ENCODE measurements at places on chromosomes 1 and 21.
A peak's percentile ranks its signal among the peaks of the same experiment; 100 is the strongest.

- H3K27ac ChIP-seq: no peak overlapping the region
- no peaks in the 10 kb centered on the region for H3K36me3 ChIP-seq
- H3K4me1 ChIP-seq: no peaks in the 10 kb centered on the region
- no peak overlapping the region for H3K4me3 ChIP-seq
Measured at GRCh38 chr1:11967028-11967547, 13.2 kb upstream of the MFN2 start.

DNA sequence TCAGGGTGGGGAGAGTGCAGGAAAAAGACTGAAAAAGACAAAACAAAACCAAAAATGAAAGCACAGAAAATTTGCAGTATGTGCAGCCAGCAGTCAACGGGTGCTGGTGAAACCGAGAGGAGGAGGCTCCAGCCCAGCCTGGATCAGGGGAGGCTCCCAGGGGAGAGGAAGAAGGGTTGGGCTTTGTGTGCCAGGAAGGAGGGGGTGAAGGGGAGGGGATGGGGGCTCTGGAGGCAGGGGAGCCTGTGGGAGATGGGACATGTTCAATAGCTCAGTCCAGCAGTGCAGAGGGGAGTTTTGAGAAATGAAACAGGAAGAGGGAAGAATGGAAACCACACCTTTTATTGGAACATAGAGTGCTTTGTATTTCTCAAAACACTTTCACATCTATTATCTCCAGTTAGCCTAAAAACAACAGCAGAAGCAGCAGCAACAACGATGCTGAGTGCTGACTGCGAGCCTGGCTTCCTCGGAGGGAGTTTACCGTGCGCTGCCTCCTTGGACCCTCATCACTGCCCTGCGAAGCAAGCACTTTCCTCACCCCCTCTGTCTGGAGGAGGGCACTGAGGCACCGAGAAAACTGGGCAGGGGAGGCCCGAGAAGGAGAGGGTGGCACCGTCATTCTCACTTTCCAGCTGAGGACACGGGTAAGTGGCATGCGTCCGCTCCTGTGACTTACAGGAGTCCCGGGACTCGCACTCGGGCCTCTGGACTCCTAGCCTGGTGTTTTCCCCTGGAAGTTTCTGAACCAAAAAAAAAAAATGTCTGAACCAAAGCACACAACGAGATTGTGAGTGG, 62.9 kb downstream of the MDM4 start:
- no peak overlapping the region for H3K4me3 ChIP-seq
- H3K27me3 ChIP-seq: no peaks in the 10 kb centered on the region
- H3K36me3 ChIP-seq: peaks cover 55% of the 10 kb centered on the region

DNA sequence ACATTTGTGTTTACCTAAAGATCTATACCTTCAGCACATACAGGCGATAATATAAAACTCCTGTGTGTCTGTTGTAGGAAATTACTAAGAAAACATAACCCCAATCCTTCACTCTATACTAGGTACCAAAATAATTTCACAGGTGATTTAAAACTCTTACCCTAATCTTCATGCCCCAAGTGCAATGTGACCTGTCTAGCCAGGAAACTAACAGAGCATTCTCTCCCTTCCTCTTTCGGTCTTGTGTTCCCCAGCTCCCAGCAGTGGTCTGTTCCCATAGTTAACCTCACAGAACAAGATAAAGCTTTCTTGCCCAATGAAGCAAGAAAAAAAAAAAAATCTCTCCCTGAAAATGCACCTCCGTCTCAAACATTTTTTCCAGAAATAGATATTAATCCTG, 493.5 kb downstream of the DPYD start:
- no peak overlapping the region for H3K27ac ChIP-seq
- no peak overlapping the region for H3K4me3 ChIP-seq
- no peaks in the 10 kb centered on the region for H3K4me1 ChIP-seq
- DNase-seq: no peak
- H3K36me3 ChIP-seq: no peaks in the 10 kb centered on the region

GRCh38 chr1:120178799-120179756, 2.8 kb upstream of the SEC22B start:
- H3K4me3 ChIP-seq: no peak overlapping the region
- no peak overlapping the region for H3K27ac ChIP-seq
- no peaks in the 10 kb centered on the region for H3K4me1 ChIP-seq
- DNase-seq: no peak
- peaks cover 2% of the 10 kb centered on the region for H3K27me3 ChIP-seq
- no peaks in the 10 kb centered on the region for H3K36me3 ChIP-seq

GRCh38 chr1:12553963-12554362, 64.0 kb downstream of the DHRS3 start:
- no peaks in the 10 kb centered on the region for H3K27me3 ChIP-seq
- no peak overlapping the region for H3K4me3 ChIP-seq
- H3K27ac ChIP-seq: no peak overlapping the region
- H3K36me3 ChIP-seq: no peaks in the 10 kb centered on the region
- DNase-seq: no peak

- H3K27ac ChIP-seq: peak overlapping the region; percentile 68
- H3K36me3 ChIP-seq: no peaks in the 10 kb centered on the region
- no peaks in the 10 kb centered on the region for H3K27me3 ChIP-seq
- peaks cover 20% of the 10 kb centered on the region for H3K4me1 ChIP-seq
- DNase-seq: no peak
Measured at GRCh38 chr1:153364766-153365666, 7.4 kb downstream of the S100A9 start.

- H3K4me1 ChIP-seq: peaks cover 5% of the 10 kb centered on the region
- no peak overlapping the region for H3K27ac ChIP-seq
- peaks cover 23% of the 10 kb centered on the region for H3K27me3 ChIP-seq
- no peaks in the 10 kb centered on the region for H3K36me3 ChIP-seq
- no peak for DNase-seq
Measured at GRCh38 chr1:8031176-8031785, 5.2 kb upstream of the ERRFI1 start.

DNA sequence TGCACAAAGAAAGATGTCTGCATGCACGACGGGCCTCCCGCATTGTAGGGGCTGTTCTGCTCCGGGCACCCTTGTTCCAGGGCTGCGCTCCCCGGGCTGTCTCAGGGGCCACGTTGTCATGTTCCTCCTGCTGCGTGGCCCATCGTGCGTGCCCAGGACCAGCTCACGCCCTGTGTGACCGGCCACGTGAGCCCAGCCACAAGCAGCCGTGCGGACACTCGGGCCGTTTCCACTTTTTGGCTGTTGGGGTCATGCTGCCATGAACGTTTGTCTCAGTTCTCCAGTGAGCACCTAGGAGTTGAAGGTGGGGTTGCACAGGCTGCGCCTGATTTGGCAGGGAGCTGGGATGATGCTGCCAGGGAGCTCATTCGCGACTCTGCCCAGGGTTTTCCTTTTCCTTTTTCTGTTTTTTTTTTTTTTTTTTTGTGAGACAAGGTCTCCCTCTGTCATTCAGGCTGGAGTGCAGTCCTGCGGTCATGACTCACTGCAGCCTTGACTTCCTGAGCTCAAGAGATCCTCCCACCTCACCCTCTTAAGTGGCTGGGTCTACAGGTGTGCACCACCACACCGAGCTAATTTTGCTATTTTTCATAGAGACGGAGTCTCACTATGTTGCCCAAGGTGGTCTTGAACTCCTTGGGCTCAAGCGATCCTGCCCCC, 17.4 kb downstream of the PDXK start:
- H3K4me3 ChIP-seq: no peak overlapping the region
- DNase-seq: no peak
- H3K36me3 ChIP-seq: no peaks in the 10 kb centered on the region
- no peak overlapping the region for H3K27ac ChIP-seq

GRCh38 chr1:2355373-2356261, 35.7 kb downstream of the MORN1 start:
- no peaks in the 10 kb centered on the region for H3K27me3 ChIP-seq
- H3K4me3 ChIP-seq: no peak overlapping the region
- no peak overlapping the region for H3K27ac ChIP-seq
- no peaks in the 10 kb centered on the region for H3K36me3 ChIP-seq

DNA sequence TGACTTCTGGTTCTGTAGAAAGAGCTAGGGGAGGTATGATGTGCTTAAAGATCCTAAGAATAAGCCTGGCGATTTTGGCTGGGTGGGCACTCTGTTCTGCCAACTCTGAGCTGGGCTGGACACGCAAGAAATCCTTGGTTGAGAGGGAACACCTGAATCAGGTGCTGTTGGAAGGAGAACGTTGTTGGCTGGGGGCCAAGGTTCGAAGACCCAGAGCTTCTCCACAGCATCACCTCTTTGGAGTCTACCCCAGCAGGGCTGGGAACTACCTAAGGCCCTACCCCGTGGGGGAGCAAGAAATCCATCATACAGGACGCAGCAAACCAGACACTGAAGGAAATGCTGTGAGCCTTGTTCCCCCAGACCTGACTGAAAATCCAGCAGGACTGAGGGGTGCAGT, 93.3 kb downstream of the PAPPA2 start:
- DNase-seq: no peak
- no peak overlapping the region for H3K4me3 ChIP-seq
- peaks cover 5% of the 10 kb centered on the region for H3K27me3 ChIP-seq
- H3K4me1 ChIP-seq: no peaks in the 10 kb centered on the region
- no peaks in the 10 kb centered on the region for H3K36me3 ChIP-seq
- H3K27ac ChIP-seq: no peak overlapping the region

GRCh38 chr1:178126261-178126660, 32.4 kb downstream of the RASAL2 start:
- H3K27ac ChIP-seq: no peak overlapping the region
- H3K27me3 ChIP-seq: no peaks in the 10 kb centered on the region
- H3K36me3 ChIP-seq: no peaks in the 10 kb centered on the region
- no peak for DNase-seq
- no peaks in the 10 kb centered on the region for H3K4me1 ChIP-seq
- H3K4me3 ChIP-seq: no peak overlapping the region

DNA sequence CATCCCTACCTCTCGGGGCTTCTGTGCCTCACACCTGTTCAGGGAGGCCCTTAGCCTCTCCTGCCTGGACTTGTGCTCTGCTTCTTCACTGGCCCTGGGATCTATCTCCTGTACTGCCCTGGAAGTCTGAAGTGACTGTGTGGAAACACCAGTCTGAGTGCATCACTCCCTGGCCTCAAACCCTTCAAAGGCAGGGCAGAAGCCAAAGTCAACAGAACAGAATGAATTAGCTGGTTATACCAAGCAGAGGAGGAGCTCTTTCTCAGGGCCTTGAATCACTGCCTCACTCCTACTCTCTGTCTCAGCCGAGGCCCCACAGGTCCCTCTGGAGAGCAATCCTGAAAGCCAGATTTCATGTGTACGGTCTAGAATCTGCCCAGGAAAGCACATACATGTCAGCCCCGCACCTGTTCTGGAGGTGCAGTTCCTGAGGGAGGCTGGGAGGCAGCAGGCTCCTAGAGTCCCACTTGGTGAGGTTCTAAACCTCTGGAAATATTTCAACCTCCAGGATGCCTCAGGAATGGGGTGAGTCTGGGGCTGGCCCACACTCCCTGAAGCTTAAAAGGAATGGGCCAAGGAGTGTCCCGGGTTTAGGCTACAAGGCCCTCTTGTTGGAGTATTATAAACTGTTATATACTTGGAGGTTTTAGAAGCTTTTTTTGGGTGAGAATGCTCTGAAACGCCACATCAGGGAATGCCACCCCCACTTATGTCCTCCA, 98.3 kb downstream of the ABCA4 start:
- H3K27ac ChIP-seq: no peak overlapping the region
- no peaks in the 10 kb centered on the region for H3K36me3 ChIP-seq
- no peak for DNase-seq
- H3K4me1 ChIP-seq: peaks cover 4% of the 10 kb centered on the region
- H3K4me3 ChIP-seq: no peak overlapping the region
- peaks cover 4% of the 10 kb centered on the region for H3K27me3 ChIP-seq

- H3K4me1 ChIP-seq: no peaks in the 10 kb centered on the region
- H3K27ac ChIP-seq: no peak overlapping the region
- no peak for DNase-seq
- no peak overlapping the region for H3K4me3 ChIP-seq
- no peaks in the 10 kb centered on the region for H3K27me3 ChIP-seq
- H3K36me3 ChIP-seq: no peaks in the 10 kb centered on the region
Measured at GRCh38 chr1:245810181-245810769, 655.5 kb downstream of the KIF26B start.

DNA sequence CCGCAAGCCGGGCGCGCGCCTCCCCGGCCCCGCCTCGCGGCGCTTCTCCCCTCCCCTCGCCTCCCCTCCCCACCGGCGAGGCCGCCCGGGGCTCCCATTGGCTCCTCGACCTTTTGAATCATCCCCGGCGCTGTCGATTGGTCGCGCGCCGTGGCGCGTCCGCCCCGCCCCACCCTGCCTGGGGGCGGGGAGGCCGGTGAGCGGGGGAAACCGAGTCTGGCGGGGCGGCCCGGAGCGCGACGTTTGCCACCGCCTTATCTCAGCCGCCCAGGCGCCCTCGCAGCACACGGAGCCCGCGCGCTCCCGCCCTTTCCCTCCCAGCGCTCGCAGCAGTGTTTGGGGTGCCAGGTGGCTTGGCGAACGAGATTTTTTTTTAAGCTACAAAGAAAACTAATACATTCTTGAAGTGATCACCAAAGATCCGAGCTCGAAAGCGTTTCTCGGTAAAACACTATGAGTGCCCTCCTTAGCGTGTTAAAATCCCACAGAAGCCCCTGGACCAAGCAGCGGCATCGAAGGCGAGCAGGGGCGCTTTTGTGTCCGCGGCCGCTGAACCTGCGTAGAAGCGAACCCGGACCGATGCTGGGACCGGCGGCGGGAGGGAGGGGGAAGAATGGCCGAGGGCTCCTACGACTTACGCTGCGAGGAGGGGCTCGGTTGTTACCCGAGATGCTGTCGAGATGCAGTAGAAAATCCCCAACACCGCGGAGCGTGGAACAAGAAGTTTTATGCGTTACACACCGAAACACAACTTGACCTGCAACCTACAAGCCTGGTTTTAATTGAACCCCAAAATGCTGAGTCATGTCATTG, 436 bp upstream of the LBR start:
- DNase-seq: peak; percentile 93
- peaks cover 3% of the 10 kb centered on the region for H3K36me3 ChIP-seq
- H3K4me1 ChIP-seq: peaks cover 32% of the 10 kb centered on the region
- H3K27me3 ChIP-seq: no peaks in the 10 kb centered on the region
- H3K27ac ChIP-seq: peak overlapping the region; percentile 93

DNA sequence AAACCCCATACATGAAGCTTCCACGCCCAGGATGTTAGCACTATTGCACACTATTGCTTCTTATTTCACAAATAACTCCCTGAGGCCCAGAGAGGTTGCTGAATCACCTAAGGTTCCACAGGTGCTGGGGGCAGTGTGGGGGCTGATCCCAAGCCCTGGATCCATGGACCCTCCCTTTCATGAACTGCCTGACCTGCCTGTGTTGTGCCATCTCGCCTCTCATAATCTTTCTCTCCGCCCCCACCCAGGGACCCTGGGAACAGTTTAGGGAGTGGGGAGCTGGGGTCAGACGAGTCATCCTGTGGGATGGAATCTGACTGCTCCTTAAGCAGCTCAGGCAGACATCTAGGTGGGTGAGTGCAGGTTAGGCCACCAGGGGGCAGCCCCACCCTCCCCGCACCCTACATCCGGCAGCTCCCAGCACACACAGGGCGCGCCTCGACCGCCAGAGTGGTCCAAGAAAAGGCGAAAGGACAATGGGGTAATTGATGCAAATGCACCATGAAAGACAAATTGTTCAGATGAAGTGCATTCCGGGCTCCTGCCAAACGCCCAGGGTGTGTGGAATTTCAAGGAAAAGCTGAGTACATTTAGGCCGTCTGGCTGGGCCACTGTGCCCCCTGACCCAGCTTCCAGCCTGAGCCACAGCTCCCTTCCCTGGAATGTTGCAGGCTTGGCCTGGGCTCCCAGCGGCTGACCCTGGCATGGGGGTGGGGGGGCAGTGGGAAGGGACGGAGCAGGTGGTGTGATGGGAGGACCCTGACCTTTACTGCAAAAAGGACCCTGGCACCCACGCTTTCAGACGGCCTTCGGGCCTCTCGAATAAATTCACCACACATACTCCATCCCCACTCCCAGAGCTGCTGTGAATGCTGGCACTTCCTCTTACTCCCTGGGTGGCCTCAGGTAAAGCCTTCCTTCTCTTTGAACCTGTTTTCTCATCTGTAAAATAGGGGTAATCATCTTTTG, 20.8 kb downstream of the PHLDA3 start:
- DNase-seq: peak; percentile 66
- peaks cover 5% of the 10 kb centered on the region for H3K4me1 ChIP-seq
- H3K36me3 ChIP-seq: no peaks in the 10 kb centered on the region
- no peak overlapping the region for H3K4me3 ChIP-seq
- no peak overlapping the region for H3K27ac ChIP-seq
